ENCODE measurements at places on chromosomes 7 and 10.

DNA sequence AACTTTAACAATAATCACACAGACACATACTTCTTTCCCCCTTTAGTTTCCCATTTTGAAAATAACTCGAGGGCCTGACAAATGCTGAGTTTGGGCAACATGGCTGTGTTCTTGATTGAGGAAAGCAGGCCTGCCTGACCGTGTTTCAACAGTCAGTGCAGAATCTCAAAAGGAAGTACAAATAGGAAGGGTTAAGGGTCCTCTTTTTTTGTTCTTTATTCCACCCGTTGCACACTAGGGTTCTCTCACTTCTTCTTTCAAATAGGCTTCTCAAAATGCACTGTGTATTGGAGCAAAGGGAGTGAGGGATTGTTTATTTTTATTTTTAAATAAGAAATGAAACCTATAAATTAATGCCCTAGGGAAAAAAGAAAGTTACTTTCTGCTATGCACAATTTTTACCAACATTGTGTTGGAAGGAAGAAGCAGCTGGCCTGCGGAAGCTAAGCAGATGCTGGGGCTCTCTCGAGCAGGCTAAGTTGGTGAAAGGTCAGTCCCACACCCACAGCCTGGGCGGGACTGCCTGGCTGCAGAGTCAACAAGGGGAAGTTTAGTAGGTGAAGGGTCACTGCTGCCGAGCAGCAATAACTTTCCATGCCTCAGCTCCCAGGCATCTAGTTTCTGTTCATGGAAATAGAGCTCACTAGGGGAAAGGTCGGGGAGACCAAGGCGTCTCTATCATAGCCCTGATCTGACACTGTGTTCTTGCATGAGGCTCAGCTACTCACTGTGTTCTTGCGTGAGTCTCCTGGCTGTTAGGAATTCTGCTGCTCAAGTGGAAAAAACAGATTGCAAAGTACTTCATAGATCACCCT is 12.2 kb upstream of the PDK4 start:
- DNase-seq, result peak; percentile 89

- DNase-seq, result no peak
Measured at GRCh38 chr10:118953598-118954393, 75.7 kb upstream of the NANOS1 start.

- no peak for DNase-seq
Measured at GRCh38 chr7:87027900-87028299, 31.6 kb downstream of the ELAPOR2 start.

- DNase-seq, result no peak
Measured at GRCh38 chr7:131600085-131600881, 43.9 kb upstream of the PODXL start.

DNA sequence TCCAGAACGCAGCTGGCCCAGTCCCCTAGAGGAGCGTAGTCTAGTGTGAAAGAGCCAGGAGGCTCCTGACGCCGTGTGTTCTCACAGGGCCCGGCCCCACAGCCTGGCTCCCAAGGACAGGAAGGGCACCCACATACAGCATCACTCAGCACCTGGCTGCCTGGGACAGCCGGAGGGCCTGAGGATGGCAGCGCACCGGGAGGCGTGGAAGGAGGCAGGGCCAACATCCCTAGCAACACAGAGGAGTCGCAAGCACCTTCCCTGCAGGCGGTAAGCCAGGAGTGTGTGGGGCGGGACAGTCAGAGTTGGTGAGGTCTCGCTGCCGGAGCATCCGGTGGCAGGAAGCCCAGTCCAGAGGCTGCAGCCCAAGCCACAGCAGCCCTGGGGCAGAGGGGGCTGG is 125.8 kb downstream of the MAD1L1 start:
- DNase-seq, result no peak

DNA sequence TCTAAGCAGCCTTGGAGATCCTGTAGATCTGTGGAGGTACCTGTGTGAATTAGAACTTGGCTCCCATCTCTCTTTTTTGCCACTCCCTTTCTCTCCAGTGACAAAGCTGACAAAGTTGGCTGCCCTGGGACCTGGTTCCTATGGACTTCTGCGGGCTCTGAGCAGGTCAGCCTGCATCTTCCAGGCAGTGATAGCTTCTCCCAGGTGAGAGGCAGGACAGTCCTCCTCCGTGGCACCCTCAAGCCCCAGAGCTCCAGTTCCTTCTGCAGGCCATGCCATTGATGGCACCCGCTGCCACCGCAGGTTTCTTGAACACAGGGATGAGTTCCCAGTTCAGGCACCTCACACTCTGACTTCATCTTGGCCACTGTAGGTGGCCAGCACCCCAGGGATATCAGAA is 73.5 kb upstream of the GRB10 start:
- DNase-seq, result no peak

DNA sequence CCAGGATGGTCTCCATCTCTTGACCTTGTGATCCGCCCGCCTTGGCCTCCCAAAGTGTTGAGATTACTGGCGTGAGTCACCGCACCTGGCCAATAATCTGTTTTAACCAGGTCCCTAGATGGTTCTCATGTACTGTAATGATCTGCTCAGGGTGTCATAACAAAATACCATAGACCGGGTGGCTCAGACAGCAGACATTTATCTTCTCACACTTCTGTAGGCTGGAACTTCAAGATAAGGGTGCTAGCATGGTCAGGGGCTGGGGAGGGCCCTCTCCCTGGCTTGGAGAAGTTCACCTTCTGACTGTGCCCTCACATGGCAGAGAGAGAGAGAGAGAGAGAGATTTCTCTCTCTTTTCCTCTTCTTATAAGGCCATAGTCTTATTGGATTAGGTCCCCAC is 279.4 kb upstream of the LYZL1 start:
- DNase-seq, result no peak

GRCh38 chr7:25557379-25557917 is 329.2 kb upstream of the NPVF start:
- DNase-seq, result no peak

DNA sequence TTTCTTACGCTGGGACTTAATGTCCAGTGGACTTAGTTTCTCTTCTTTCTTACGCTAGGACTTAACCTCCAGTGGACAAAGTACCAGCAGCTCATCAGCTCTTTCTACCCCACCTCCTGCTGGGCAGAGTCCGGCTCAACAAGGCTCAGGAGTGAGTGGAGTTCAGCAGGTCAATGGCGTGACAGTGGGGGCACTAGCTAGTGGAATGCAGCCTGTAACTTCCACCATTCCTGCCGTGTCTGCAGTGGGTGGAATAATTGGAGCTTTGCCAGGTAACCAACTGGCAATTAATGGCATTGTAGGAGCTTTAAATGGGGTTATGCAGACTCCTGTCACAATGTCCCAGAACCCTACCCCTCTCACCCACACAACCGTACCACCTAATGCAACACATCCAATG is 199.7 kb downstream of the MLLT10 start:
- no peak for DNase-seq
